Stimulated activated CD4-positive, alpha-beta T cell treated with anti-CD3 and anti-CD28 coated beads, Interleukin-1b, Interleukin-23, amount 100 ng/mL, for 1 hour (primary cell): ENCODE measurements at places on chromosomes 11 and 22.

DNA sequence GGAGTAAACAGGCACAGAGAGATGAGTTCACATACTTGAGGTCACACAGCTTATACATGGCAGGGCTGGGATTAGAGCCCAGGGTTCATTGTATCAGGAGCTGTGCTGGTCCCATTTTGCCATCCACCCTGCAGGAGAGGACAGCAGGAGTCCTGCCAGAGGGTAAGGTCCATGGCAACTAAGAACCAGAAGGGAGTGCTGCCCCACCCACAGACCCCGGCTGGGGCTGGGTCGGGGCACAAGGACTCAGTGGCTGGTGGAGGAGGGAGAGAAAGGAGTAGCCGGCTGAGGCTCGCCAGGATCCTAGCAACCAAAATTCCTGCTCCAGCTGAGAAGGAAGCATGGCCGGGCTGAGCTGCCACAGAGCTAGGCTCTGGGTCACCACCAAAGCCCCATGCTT is 25.9 kb upstream of the TP53I11 start:
- no peak for DNase-seq

DNA sequence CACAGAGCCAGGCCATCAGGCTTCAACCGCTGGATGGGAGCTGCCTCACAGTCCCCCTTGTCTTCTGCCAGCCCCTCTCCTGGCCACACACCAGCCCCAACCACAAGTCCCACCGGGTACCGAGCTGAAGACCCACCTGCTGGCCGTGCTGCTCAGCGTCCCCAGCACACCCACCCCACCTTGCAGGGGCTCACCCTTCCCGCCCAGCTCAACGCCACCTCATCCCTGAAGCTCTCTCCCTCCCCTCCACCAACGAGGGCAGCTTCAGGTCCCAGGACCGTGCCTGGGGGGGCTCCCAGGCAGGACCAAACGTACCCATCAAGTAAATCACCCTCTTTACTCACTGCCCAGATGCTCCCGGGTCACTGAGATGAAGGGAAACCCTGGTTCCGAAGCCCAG is 141.0 kb downstream of the CRYBB2 start:
- DNase-seq: no peak

- DNase-seq: no peak
These were observed 1447.7 kb downstream of the TBC1D22A start for GRCh38 chr22:48210198-48210580.

- no peak for DNase-seq
These were observed 3.3 kb downstream of the A4GALT start for GRCh38 chr22:42717197-42717928.

DNA sequence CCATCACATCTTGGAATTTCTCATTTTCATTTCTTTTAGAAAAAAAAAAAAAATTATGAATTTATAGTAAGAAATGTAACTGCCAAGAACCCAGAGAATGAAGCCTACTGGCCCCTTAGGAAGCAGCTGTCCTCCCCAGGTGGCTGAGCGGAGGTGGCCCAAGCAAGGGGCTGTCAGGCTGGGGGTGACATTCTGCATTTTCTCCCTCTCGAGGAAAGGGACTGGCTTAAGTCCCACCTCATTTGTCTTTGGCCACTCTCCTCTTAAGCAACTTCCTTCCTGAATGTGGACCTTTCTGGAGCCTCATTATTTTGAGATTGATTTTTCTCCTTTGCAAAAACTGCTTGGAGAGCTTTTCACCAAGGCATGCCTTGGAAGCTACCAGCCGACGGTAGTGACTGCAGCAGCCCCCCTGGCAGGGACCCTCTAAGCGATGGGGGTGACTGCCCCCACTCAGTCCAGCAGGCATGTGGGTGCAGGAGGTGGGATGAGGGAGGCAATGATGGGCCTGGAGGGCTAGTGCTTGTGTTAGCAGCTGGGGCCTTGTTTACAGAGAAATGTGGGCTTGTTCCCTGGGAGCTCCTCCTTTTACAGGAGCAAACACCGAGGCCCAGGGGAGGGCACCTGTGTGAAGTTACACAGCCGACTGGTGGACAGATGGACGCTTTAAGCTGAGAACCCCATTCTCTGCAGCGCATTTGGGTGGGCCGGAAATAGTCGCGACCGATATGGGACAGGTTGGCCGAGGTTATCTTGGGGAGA is 111.7 kb downstream of the MORC2 start:
- no peak for DNase-seq

DNA sequence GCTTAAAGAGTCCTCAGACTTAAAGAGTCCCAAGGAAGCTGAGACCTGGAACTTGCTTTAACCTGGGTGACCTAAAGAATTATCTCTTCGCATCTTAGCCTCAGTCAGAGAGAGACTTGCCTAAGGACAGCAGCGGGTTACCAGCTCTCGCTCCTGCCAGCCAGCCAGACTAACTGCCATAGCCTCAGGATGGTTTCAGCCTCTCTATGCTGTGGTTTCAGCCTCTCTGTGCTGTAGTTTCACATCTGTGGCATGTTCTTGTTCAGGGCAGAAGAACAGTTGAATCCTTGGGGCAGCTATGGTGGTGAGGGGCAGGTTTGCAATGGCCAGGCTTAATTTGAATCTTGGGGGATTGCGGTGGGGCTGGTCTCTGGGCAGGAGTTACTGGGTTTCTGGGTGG is 2.3 kb downstream of the FRMD8 start:
- DNase-seq: no peak

- DNase-seq: no peak
These were observed 7.9 kb upstream of the CTSC start for GRCh38 chr11:88345408-88345807.

- DNase-seq: no peak
These were observed 206.7 kb upstream of the PITPNB start for GRCh38 chr22:28125799-28126198.

DNA sequence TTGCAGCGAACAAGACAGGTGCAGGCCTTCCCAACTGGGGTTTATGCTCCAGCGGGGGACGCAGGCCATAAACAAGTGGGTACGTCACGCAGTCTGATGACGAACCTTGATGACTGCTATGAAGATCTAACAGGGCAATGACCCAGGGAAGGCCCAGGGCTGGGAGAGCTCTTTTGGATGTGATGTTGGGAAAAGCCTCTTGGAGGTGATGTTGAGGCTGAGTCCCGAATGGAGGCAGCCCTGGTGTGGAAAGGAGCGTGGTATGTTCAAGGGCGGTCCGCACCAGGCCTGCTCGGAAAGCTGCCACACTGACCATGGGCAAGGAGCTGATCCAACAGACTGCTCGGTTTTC is 5.8 kb downstream of the FADS2 start:
- no peak for DNase-seq

- no peak for DNase-seq
These were observed 9.5 kb downstream of the SDF2L1 start for GRCh38 chr22:21651521-21652009.

GRCh38 chr11:108654994-108655631 is 9.8 kb upstream of the DDX10 start:
- no peak for DNase-seq

GRCh38 chr22:46587492-46588278 is 32.5 kb upstream of the GRAMD4 start:
- no peak for DNase-seq

GRCh38 chr11:9613830-9614762 is 40.6 kb downstream of the WEE1 start:
- peak; percentile 73 for DNase-seq

GRCh38 chr11:13850231-13851005 is 112.1 kb upstream of the SPON1 start:
- DNase-seq: no peak

GRCh38 chr11:68040101-68040956 is 1.5 kb downstream of the TCIRG1 start:
- DNase-seq: no peak

DNA sequence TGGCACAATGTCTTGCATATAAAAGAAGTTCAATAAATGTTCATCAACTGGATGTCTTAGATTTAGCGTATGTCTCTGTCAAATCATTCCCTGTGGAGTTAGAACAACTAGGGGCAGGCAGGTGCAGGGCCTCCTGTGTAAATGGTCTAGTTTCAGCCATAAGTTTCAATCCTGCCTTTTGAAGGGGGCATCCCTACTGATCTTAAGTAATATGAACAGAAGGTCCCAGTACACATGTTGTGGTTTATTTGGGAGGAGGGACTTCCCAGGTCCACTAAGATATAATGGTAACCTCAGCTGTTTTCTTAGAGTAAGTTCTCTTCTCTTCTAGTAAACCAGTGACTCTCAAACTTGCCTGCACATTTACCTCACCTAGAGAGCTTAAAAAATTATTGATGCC is 19.8 kb downstream of the TTC12 start:
- DNase-seq: no peak

DNA sequence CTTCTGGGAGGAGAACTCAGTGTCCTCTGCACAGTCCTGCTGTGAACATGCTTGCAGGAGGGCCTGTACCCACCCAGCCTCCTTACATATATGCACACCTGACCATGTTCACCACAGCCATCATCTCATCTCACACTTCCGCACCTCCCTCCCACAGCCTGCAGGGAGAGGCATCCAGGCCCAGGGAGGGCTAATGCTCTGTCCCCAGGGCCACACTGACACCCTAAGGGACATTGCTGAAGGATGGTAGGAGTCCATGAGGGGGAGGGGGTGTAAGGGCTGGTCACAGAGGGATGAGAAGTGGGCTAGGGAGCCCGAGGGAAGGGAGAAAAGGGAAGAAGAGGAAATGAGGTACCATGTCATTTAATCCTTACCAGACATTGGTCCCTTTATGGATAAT is 4.4 kb upstream of the KCNC1 start:
- DNase-seq: no peak

DNA sequence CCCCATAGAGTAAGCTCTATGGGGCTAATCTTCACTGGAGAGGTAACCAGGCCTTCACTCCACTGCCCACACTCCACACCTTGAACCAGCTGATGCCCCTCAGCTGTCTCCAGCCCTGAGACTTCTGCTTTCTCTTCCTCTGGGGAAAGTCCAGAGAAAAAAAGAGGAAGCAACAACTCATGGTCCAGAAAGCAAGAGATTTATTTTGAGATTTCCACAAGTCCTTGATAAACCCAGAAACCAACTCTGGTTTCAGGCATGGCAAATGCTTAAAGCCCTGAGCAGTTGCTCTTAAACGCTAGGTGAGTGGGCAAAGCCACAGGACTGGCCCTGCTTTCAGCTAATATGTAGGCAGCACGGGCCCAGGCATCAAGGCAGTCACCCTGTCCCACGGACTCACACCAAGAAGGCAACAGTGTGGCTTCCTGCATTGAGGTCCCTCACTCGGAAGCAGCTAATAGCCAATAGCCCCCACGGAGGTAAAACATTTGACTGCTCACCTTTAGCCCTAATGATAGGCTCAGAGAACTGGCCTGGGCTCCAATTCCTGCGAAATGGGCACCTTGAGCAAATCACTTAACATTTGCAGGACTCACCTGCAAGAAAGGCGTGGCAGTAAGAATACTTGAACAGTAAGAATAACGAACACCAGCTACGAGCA is 4.3 kb downstream of the CYB561A3 start:
- no peak for DNase-seq

- no peak for DNase-seq
These were observed 288.3 kb downstream of the CADM1 start for GRCh38 chr11:115215694-115216617.

DNA sequence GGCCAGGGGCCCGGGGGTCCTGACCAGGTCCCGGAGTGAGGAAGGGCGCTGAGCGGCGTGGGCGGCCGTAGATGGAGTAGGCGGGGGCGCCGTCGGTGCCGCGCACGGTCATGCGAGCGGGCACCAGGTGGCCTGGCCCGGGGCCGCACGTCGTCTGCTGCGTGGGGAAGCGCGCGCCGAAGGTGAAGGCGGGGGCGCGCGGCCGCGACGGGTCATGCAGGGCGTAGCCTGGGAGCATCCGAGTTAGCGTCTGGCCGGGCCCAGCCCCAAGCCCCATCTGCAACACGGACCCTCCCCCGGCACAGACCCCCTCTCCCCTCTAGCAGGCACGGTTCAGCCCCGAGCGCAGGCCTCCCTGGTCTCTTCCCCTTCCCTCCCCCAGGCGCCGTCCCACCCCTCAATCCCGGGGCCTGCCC is 1.7 kb upstream of the TYMP start:
- DNase-seq: peak; percentile 47

DNA sequence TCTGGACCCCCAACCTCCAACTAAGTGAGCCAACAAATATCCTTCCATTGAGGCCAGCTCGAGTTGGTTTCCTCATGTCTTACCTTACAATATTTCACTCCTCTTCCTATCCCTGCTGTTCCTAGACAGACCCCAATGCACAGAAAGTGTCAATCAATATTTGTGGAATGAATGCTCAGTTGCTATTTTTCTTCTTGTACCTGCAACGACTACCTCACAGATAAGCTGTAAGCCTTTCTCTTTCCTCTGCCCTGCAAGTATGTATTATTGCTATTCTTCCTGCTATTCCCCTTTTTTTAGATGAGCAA is 26.8 kb upstream of the CREB3L1 start:
- DNase-seq: no peak

DNA sequence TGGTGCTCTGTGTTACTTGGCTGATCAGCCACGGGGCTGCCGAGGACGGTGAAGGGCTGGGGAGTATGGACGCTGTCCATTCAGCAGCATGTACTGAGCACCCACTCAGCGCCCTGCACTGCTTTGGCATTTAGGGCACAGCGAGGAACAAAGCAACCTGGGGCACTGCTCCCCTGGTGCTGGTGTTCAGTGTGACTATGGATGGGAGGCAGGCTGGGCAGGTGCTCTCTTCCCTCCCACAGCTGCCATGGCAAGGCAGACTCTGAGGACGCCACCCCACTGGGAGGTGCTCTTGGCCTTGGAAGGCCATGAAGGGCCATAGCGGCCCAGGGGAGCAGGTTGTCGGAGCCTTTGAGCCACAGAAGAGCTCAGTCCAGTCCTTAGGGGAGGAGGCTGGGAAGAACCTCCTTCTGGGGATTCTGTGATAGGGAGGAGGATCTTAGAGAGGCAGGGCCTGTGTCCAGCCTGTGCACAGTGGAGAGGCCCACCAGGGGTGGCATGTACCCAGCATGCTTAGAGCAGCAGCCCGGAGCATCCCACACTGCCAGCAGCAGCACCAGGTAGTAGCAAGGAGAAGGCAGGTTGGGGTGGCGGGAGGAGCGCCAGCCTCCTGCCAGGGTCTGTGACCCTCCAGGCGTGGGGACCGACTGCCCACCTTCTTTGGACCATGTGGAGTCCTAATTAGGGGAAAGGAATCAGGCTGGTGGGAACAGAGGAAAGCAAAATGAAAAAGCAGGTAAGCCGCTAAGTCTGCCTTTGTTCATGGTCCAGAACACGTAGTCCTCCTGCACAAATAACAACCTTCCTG is 141.8 kb downstream of the MPPED1 start:
- DNase-seq: no peak

GRCh38 chr11:94142308-94143281 is 14.0 kb downstream of the PANX1 start:
- DNase-seq: no peak

DNA sequence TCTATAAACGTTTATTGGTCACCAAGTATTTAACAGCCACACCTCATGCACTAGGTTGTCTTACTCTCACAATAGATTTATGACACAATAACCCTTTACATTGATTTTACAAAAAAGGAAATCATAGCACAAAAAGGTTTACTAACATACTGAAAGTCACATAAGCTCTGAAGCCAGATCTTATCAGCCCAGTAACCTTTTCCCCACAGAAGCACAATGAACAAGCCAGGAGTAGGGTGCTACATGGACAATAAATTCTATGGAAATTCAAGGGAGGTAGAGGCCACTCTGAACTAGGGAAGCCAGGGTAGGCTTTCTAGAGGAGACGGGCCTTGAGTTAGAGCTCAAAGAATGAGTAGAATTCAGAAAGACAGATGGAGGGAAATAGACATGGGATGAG is 633.5 kb upstream of the CADM1 start:
- no peak for DNase-seq
